ENCODE measurements at places on chromosomes 6 and 20.
A peak's percentile ranks its signal among the peaks of the same experiment; 100 is the strongest.

GRCh38 chr6:135851442-135852271 lies at the start of gene PDE7B:
PDE7B (plus strand) TSS chr6:135851701.
- DNase-seq: peak; percentile 14

DNA sequence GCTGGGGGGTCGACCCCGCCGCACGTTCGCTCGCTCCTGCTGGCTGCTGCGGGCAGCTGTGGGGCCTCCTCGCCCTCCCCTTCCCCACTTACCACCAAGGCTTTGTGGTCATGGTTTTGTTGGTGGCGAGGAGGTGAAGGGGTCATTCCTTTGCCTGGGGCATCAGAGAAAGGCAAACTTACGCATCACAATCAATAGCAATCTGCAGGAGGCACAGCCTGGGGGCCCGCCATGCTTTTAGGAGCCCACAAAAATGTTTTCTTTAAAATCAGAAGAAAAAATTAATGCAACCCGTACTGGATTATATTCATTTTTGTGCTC lies 137.0 kb downstream of the IMPG1 start:
- DNase-seq: no peak

DNA sequence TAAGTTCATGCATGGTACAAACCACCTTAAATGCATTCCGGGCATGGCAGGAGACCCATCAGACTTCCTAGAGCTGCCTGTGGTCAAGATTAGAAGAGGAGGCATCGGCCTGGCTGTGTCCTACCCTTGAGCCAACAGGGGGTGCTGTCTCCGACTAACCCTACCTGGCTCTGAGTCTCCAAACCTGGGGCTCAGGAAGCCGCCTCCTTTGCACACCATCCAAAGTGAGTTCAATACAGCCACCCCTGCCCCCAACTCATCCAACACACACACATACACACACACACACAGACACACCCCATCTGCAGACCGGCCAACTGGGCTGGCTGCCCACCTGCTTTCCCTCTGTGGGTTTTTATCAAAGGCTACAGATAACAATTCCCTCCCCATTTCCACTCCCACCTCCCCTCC lies 77.0 kb downstream of the JPH2 start:
- no peak for DNase-seq

- DNase-seq: no peak
These were observed 172.0 kb downstream of the ZDHHC14 start for GRCh38 chr6:157552820-157553485.

- DNase-seq: no peak
These were observed 42.4 kb downstream of the PTCHD4 start for GRCh38 chr6:48068278-48069251.

DNA sequence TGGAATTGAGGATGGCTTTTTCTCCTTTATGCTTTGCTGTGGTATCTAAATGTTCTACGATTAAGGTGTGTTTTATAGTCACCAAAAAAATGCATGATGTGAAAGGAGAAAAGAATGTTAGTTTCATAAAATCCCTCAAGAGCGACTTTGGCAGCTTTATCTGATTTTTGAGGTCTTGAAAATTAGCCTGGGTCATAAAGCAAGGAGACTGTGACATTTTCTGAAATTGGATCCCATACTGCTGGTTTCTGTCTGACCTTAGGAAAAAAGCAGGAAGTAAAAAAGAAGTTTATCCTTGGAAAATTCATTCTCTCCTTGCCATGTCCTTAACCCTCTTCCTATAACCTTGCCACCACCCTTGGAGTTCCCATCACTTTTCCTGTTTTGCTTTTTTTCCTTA lies 525.3 kb downstream of the CD83 start:
- DNase-seq: no peak

DNA sequence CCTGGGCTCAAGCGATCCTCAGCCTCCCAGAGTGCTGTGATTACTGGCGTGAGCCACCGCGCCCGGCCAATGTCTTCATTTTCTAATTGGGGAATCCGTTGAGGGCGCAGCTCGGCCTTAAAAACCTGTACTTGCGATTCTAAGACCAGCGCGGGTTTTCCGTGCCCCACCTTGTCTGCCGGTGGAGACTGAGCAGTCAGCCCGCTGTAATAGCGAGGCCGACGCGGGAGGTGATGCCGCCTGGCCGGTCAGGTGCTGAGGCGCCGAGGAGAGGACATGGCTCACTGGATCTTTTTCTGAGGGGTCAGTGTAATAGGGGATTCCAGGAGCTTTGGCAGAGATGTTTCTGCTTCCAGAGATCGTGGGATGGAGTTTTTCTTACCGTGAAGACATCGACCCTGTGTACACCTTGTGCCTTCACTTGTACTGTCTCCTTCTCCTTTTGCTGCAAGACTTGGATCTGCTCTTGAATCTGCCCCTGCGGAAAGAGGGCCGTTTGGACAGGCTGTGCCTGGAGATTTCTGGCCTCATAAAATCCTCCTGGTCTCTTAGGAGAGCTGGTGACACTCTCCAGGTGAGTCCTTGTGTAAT lies 1.5 kb downstream of the TRIM31 start:
- DNase-seq: no peak

DNA sequence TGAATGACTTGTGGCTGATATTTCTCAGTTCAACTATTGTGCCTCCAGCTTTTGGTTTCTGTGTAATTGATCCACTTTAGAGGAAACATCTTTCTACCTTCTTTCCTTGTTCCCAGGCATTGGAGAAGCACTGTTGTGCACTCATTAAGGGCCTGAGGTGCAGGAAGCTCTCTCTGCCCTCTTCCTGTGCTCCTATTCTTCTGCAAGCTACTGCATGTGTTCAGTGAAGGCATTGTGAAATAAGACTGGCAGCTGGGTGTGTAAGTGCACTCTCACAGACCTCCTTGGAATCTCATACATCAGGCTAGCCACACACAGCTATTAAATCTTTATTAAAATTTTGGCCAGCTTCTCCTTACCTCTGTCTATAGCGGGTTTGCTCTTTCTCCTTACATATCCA lies 177.8 kb downstream of the OGFRL1 start:
- no peak for DNase-seq

DNA sequence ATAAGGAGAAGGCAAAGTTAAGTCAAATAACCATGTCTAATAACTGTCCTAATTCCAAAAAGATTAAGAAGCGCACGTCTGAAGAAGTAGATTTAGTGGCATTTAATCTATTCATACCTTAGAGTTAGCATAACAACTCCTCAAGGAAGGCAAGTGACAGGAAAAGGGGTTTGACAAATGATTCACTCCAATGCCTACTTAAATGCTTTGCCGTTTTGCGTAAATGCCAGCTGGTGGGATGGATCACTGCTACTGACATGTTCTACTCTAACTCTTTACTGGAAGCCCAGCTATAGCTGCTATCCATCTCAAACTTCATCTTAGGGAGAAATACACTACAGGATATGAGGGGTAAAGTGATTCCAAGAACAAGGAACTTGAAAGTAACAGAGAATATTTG lies 347.3 kb upstream of the RUNX2 start:
- DNase-seq: no peak

- DNase-seq: no peak
These were observed 356.2 kb downstream of the GJA1 start for GRCh38 chr6:121791396-121792315.
